ENCODE measurements at places on chromosomes 6 and 20. TPM values are rescaled to one million over a fixed set of nuclear protein-coding genes. Genes with fewer than 3 reads are reported as not detected.

GRCh38 chr6:10528158-10528981 lies 7.2 kb downstream of the GCNT2 start:
- H3K4me1 ChIP-seq: peaks cover 53% of the 10 kb centered on the region
- DNase-seq: peak; percentile 46
- H3K27me3 ChIP-seq: no peaks in the 10 kb centered on the region
- H3K27ac ChIP-seq: peak overlapping the region; percentile 92

DNA sequence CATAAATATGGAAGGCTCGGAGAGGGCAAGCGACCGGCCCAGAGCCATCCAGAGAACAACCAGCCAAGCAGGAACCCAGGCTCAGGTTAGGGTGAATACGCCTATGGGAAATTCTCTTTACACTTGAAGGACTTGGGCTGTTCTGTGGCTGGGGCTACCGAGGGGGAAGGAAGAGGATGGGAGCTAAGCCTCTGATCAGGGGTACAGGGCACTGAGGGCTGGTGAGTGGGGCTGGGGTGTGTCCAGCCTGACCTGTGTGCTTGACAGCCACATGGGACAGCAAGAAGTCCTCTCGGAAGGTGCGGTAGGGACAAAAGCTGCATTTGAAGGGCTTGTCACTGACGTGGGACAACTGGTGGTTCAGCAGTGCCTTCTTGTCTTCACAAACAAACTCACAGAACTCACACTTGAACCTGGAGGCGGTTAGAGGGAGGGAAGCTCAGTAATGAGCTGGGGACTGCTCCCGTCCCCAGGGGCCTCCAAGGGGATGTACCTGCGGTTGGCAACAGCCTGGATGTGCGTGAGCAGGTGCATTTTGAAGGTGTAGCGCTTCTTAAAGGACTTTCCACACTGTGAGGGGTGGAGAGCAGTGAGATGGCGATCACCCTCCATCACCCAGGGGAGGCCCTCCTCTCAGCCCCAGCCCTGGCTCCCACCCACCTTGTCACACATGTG lies 11.9 kb downstream of the ZNF335 start:
- no peak overlapping the region for H3K27ac ChIP-seq
- peaks cover 50% of the 10 kb centered on the region for H3K36me3 ChIP-seq
- peaks cover 2% of the 10 kb centered on the region for H3K4me1 ChIP-seq
- H3K27me3 ChIP-seq: no peaks in the 10 kb centered on the region

HLA-DRB1 gene
- total RNA-seq: 55.9 TPM

DNA sequence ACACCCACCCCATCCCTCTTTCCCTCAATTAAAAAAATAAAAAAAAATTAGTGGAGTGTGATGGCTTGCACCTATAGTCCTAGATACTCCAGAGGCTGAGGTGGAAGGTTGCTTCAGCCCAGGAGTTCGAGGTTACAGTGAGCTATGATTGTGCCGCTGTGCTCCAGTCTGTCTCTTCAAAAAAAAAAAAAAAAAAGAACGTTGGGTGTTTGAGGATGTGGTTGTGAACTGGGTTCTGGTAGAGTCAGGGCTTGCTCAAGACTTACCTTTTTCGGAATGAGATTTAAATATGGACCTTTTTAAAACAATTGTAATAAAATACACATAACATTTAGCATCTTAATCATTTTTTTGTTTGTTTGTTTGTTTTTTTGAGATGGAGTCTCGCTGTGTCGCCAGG lies 211.9 kb downstream of the OR2B2 start:
- H3K36me3 ChIP-seq: peaks cover 10% of the 10 kb centered on the region
- H3K4me3 ChIP-seq: no peak overlapping the region
- H3K4me1 ChIP-seq: peaks cover 22% of the 10 kb centered on the region
- no peaks in the 10 kb centered on the region for H3K27me3 ChIP-seq
- DNase-seq: no peak

SLC22A1 gene
- 0.25 TPM for total RNA-seq

IL17F gene
- 7.4 TPM for total RNA-seq

ZNF334 gene
- total RNA-seq: 0.71 TPM

DNA sequence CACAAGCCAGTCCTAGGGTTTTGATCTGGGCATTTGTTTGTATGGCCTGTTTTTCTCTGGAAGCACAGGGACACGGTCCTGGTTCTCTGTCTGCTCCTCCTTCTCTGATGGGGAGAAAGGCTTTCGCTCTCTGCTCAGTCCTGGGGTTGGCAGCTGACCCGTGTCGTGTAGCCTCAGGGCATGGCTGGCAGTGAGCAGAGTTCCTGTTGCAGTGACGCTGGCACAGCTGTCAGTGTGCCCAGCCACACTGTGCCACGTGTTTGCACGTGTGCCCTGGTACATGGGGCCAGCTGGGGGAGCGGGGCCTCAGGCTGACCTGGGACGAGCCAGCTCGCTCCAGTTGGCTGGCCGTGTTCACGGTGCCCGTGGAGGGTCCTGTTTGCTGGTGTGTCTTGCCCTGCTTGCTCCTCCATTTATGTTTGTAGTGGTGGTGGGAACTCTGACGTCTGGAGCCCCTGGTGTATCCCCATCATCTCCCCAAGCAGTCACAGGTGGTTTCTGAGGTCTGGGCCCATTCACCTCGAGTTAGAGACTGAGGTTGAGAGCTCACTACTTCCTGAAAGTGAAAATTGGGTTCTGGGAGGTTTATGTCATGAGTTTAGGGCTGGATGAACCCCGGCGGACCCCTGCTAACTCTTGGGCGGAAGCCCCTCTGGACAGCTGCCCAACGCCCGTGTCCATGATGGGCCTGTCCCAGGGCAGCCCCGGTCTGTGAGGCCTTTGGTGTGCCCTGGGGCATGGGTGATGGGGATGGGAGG lies 10.2 kb upstream of the DNAJC5 start:
- DNase-seq: no peak
- peaks cover 9% of the 10 kb centered on the region for H3K4me1 ChIP-seq
- H3K27me3 ChIP-seq: no peaks in the 10 kb centered on the region
- H3K27ac ChIP-seq: no peak overlapping the region
- peaks cover 7% of the 10 kb centered on the region for H3K36me3 ChIP-seq

GRCh38 chr20:5191829-5192569 lies 65.2 kb downstream of the CDS2 start:
- peak; percentile 57 for DNase-seq
- no peaks in the 10 kb centered on the region for H3K27me3 ChIP-seq
- no peak overlapping the region for H3K4me3 ChIP-seq
- peaks cover 16% of the 10 kb centered on the region for H3K36me3 ChIP-seq
- H3K4me1 ChIP-seq: peaks cover 20% of the 10 kb centered on the region

DNA sequence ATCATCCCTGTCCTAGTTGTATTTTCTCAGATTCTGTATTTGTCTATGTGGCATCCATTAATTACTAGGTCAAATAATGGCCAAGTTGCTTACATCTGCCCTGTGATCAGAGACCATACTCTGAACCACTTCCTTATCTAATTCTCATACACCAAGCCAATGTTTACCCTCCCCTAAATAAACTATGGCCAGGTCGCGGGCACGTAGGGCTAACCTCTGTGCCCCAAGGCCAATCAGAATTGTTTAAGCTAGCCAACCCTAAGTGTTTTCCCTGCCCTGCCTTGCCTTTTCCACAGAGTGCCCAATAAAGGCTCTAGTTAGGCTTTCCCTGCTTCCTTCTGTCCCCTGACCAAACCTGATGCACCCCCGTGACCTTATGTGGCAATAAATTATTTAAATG lies 2.8 kb upstream of the CALHM4 start:
- DNase-seq: no peak
- no peak overlapping the region for H3K27ac ChIP-seq
- no peak overlapping the region for H3K4me3 ChIP-seq
- no peaks in the 10 kb centered on the region for H3K4me1 ChIP-seq
- no peaks in the 10 kb centered on the region for H3K36me3 ChIP-seq
- H3K27me3 ChIP-seq: peaks cover 23% of the 10 kb centered on the region

DNA sequence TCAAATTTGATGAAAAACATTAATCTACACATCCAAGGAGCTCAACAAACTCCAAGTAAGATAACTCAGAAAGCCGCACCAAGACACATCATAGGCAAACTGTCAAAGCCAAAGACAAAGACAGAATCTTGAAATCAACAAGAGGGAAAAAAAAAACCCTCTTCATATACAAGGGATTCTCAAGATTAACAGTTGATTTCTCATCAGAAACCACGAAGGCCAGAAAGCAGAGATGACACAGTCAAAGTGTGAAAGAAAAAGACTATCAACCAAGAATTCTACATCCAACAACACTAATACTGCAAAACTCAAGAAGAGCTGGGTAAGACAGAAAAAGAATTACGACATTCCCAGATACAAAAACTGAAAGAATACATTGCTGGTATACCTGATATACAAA lies 73.8 kb downstream of the CDK19 start:
- H3K27ac ChIP-seq: no peak overlapping the region
- no peaks in the 10 kb centered on the region for H3K27me3 ChIP-seq
- H3K4me3 ChIP-seq: no peak overlapping the region
- peaks cover 39% of the 10 kb centered on the region for H3K36me3 ChIP-seq
- no peak for DNase-seq
- H3K4me1 ChIP-seq: no peaks in the 10 kb centered on the region

DNA sequence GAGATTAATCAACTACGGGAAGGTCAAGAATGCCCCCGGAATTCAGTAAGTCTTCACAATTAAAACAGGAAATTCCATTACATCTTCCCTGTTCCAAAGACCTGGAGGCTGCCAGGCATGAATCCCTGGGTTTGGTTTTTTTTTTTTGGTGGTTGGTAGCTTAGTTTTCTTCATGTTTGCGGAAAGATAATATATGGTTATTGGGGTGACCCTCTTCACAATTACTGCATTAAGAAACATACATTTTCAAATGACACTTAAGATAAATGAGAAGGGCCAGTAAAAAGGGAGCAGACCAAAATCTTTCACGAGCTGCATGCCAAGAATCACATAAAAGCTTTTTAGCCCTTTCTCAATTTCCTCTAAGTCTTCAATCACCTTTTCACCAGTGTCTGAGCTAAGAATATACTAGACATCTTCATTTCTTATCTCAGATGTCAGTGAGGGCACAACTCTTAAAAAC lies 64.0 kb downstream of the KIF13A start:
- no peaks in the 10 kb centered on the region for H3K4me1 ChIP-seq
- DNase-seq: no peak
- no peak overlapping the region for H3K27ac ChIP-seq
- H3K4me3 ChIP-seq: no peak overlapping the region
- H3K27me3 ChIP-seq: peaks cover 24% of the 10 kb centered on the region
- no peaks in the 10 kb centered on the region for H3K36me3 ChIP-seq

GPR6 gene
- total RNA-seq: not detected

GRCh38 chr20:63552481-63553249 lies 1.3 kb upstream of the FNDC11 start:
- peak overlapping the region; percentile 41 for H3K4me3 ChIP-seq
- peak; percentile 71 for DNase-seq
- H3K36me3 ChIP-seq: no peaks in the 10 kb centered on the region
- peaks cover 17% of the 10 kb centered on the region for H3K4me1 ChIP-seq
- peak overlapping the region; percentile 90 for H3K27ac ChIP-seq

- H3K36me3 ChIP-seq: no peaks in the 10 kb centered on the region
- no peak overlapping the region for H3K4me3 ChIP-seq
- no peaks in the 10 kb centered on the region for H3K4me1 ChIP-seq
- DNase-seq: no peak
- H3K27ac ChIP-seq: no peak overlapping the region
These were observed 7.2 kb downstream of the ADGRF1 start for GRCh38 chr6:47034926-47035325.

- no peak overlapping the region for H3K4me3 ChIP-seq
- no peaks in the 10 kb centered on the region for H3K27me3 ChIP-seq
- H3K4me1 ChIP-seq: no peaks in the 10 kb centered on the region
- no peak for DNase-seq
- H3K36me3 ChIP-seq: no peaks in the 10 kb centered on the region
These were observed 343.3 kb downstream of the BCKDHB start for GRCh38 chr6:80449726-80450125.

- no peaks in the 10 kb centered on the region for H3K4me1 ChIP-seq
- no peaks in the 10 kb centered on the region for H3K27me3 ChIP-seq
- no peak within 1 kb of the TSS for H3K4me3 ChIP-seq
- no peak for DNase-seq
These were observed at the start of gene C6orf118 for GRCh38 chr6:165308926-165309731. Gene C6orf118, minus strand, starts transcription at chr6:165309605. Its CDS starts 19 bp downstream, at chr6:165309586.

Data from activated CD4-positive, alpha-beta T cell treated with anti-CD3 and anti-CD28 coated beads, Interleukin-2, amount 10 ng/mL, durations not matched to agents 7 days and 5 days (primary cell).